GM23248 (cell line): ENCODE measurements at places on chromosomes 5 and 9. TPM values are rescaled to one million over a fixed set of nuclear protein-coding genes. Genes with fewer than 3 reads are reported as not detected.

CNOT8 gene
- total RNA-seq = 73.6 and 91.8 TPM in 2 replicates

KIAA0825 gene
- 4.6 and 7.0 TPM in 2 replicates for total RNA-seq

GGTA1 gene
- total RNA-seq = not detected in 2 replicates

NUDT12 gene
- total RNA-seq = 8.6 and 8.9 TPM in 2 replicates

BAAT gene
- not detected in 2 replicates for total RNA-seq

VDAC1 gene
- 329 and 332 TPM in 2 replicates for total RNA-seq

SHISAL2B gene
- not detected in 2 replicates for total RNA-seq

AQP3 gene
- not detected in 2 replicates for total RNA-seq

NEURL1B gene
- total RNA-seq = 0.38 and 1.8 TPM in 2 replicates

PCDHA9 gene
- total RNA-seq = not detected in 2 replicates

CENPK gene
- 17.2 and 22.4 TPM in 2 replicates for total RNA-seq

GRM6 gene
- not detected in 2 replicates for total RNA-seq

CDH18 gene
- total RNA-seq = 0.22 TPM in 1 of 2 replicates, not detected in the other

DAB2IP gene
- 9.5 and 19.7 TPM in 2 replicates for total RNA-seq

PCDHGB6 gene
- total RNA-seq = 1.9 and 4.3 TPM in 2 replicates

GFI1B gene
- total RNA-seq = not detected in 2 replicates

PCDHA1 gene
- not detected in 2 replicates for total RNA-seq

CLIC3 gene
- 33.3 and 37.7 TPM in 2 replicates for total RNA-seq

TRIM52 gene
- 6.6 and 7.8 TPM in 2 replicates for total RNA-seq

EQTN gene
- total RNA-seq = not detected in 2 replicates

SHOC1 gene
- total RNA-seq = not detected in 2 replicates

NOXA1 gene
- 0.32 TPM in 1 of 2 replicates, not detected in the other for total RNA-seq

ANKRD31 gene
- not detected in 2 replicates for total RNA-seq

NME5 gene
- not detected in 2 replicates for total RNA-seq

KCNIP1 gene
- total RNA-seq = not detected in 2 replicates

NOL8 gene
- 10.4 and 15.3 TPM in 2 replicates for total RNA-seq

UBAP1 gene
- 18.3 and 26.8 TPM in 2 replicates for total RNA-seq

MAN2A1 gene
- 54.6 and 59.3 TPM in 2 replicates for total RNA-seq

RASGRF2 gene
- not detected in 2 replicates for total RNA-seq

LRRTM2 gene
- total RNA-seq = 0.11 and 0.38 TPM in 2 replicates

KCNT1 gene
- total RNA-seq = not detected in 2 replicates

PAX5 gene
- not detected in 2 replicates for total RNA-seq

FOXE1 gene
- total RNA-seq = not detected in 2 replicates

PDZD2 gene
- total RNA-seq = not detected in 2 replicates

OR1B1 gene
- not detected in 2 replicates for total RNA-seq

COQ4 gene
- 29.1 and 46.8 TPM in 2 replicates for total RNA-seq

SH3RF2 gene
- not detected in 2 replicates for total RNA-seq

LRRC19 gene
- not detected in 2 replicates for total RNA-seq

GPR151 gene
- not detected in 2 replicates for total RNA-seq
